ENCODE measurements at places on chromosomes 5 and 9.

GRCh38 chr9:89747596-89747995 is 142.8 kb downstream of the GADD45G start:
- no peak for DNase-seq

- no peak for DNase-seq
These were observed 52.9 kb downstream of the IRX2 start for GRCh38 chr5:2698581-2698980.

DNA sequence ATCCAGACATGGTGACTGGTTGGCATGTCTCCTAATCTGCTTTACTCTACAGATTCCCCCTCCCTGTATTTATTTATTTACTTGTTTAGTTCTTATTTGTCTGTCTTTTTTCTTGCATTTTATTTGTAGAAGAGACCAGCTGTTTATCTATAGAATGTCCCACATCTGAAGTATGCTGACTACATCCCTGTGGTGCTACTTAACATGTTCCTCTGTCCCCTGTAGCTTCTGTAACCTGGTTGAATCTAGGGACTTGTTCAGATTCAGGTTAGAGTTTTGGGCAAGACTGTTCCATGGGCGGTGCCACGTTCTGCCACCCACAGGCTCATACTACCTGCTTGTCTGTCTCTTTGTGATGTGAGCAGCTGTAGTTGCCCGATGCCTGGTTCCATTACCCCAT is 23.5 kb downstream of the DUSP1 start:
- no peak for DNase-seq

DNA sequence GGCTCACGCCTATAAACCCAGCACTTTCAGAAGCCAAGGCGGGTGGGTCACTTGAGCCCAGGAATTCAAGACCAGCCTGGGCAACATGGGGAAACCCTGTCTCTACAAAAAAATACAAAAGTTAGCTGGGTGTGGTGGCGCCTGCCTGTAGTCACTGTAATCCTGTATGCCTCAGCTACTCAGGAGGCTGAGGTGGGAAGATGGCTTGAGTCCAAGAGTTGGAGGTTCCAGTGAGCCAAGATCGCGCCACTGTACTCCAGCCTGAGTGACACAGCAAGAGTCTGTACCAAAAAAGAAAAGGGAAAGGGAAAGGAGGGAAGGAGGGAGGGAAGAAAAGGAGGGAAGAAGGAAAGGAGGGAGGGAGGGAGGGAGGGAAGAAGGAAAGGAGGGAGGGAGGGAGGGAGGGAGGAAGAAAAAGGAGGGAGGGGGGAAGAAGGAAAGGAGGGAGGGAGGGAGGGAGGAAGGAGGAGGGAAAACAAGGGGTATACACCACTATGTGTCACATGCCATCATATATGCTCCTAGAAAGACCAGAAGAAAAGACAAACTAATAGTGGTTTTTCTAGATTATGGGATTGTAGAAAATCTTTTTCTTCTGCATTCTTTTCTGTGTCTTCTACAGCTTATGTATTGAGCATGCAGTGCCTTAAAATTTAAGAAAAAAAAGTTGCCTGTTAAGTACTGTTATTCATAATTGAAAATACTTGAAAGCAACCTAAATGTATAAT is 240.1 kb downstream of the DENND1A start:
- DNase-seq, result no peak

DNA sequence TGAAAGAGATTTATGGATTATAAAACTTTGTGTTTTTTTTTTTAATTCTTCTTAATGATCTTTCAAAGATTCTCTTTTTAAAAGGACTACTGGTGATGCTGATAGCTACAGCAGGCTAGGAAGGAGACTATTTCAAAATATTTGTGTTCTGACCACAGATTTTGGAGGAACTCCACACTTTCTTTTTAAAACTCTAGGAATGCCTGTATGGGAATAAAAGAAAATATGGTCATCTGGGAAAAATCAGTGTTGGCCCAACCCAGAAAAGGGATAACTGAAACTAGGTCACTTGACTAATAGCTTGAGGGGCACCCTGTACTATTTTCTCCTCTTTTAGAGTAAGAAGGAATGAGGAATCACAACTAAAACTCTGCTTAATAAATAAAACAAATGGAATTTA is 97.6 kb upstream of the ADAMTS19 start:
- no peak for DNase-seq

All from NCI-H2081 (cell line).